HuH-7.5 (cell line): ENCODE measurements at places on chromosomes 12 and 14.

DNA sequence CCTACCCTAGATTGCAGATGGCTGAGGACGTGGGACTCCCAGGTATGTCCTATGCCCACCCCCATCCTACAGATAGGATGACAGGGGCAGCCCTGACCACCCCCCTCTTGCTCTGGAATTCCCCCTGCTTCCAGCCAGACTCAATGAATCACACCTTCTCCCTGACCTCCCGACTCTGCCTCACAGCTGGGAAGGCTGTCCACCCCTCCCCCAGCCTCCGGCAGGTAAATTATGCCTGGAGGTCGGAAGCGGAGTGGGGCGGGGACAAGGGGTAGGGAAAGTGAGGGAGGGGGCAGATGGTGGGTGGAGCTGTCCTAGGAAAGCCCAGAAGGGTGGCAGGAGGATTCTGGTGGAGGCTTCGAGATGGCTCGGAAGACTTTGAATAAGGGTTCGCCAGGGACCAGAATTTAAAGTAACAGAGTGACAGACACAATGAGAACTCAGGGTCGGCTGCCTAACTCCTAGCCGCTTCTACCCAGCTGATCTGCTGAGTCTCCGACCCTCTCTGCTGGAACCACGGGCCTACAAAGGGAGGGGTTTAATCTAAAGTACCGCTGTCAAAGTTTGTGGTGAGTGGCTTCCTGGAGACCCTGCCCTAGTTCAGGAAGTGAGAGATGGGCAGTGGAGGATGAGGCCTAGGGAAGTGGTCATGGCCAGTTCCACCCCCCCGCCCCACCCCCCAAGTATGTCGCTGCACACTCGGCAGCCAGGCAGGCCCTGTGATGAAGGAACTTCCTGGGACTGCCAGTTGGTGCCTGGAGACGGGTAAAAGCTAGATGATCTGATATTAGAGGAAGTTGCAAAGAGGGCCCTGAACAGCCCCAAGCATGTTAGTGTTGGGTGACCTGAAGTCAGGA lies 4.2 kb downstream of the PLEKHG3 start:
- no peak for DNase-seq

GRCh38 chr14:81829447-81829846 lies 295.8 kb upstream of the SEL1L start:
- DNase-seq, result no peak

- no peak for DNase-seq
Observed at GRCh38 chr12:11795913-11796459, 146.5 kb downstream of the ETV6 start.

GRCh38 chr12:66170606-66171005 lies 810 bp upstream of the TMBIM4 start:
- no peak for DNase-seq

DNA sequence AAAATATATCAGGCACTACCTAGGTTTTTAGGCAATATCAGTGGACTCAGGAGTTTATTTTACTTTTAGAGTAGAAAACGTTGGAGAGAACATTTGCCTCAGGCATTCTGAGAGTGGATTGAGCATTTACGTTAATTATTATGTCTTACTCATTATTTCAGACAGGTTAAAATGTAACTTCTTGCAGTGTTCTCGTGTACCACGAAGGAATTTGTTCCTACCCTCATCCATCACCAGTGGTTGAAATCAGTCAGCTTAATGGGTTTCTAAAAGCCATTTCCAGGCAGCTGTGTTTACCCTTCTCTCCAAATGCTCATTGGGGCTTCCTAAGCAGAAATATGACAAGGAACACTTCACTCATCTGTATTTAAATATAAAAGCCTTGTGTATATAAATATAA lies 9.1 kb upstream of the LDHB start:
- DNase-seq, result peak; percentile 31

- DNase-seq, result no peak
Observed at GRCh38 chr14:97776890-97777558, 979.8 kb downstream of the VRK1 start.

DNA sequence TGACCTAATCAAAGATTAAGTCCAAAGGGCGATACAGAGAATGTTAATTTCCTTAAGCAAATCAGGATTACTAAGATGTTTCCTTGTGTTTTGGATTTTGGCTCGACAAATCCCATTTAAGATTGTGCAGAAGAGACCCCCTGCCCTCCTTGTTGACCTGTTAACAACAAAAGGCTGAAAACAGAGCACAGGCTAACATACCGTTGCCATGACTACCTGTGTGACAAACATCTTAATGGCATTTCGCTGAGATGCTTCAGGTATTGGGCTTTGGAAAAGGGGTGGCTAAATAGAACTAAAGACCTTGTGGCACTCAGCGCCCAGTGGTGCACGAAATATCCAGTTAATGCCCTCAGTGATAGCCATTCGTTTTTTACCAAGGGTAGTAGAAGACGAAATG lies 1532.3 kb upstream of the TMEM132C start:
- DNase-seq, result no peak

DNA sequence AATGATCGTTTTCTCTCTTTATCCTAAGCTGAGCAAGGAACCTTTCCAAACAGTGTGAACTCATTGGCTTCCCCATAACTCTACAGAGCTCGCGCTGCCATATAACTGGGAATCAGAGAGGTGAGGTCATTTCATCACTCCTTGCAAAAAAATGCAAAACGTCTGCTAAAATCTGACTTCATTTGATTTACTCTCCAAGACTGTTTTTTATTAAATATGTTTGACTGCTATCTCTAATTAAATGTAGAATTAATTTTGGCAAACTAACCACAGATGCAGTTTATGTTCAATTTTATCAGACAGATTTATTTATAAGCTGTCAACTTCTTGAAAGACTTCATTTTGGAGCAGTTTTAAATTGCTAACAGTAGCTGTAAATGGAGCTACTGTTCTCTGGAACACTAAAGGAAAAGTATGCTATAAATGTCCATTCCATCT lies 131.6 kb upstream of the SOX5 start:
- no peak for DNase-seq

DNA sequence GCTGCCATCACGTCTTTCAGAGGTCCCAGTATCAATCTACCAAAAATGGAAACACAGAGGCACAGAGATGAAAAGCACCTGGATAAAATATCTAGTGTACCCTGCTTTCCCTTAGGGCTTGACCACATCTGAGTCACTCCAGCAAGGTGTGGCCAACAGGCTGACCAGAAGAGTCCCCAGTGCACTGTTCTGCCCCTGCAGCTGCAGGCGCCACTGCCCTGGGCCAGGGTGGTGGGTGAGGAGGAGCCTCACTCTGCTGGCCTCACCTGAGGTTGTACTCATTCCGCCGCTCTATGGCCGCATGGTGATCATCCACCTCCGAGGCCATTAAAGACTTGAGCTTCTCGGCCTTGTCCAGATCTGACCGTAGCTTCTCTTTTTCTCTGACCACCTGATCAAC lies 60.4 kb downstream of the NIN start:
- DNase-seq, result no peak

DNA sequence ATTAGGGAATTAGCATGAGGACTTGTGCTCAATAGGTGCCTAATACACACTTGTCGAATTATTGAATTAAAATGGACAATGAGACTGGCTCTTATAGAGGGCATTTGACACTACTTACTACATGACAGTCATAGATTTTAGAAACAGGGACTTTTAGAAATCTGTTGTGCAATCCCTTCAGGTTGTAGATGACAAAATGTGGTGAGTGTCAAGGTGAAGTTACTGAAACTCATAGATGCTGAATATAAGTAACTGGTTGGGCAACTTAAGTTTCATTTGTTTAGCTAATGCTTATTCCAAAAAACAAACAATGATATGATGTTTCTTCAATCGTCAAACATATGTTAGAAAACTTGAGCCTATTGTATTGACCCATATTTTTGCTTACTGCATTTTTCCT lies 12.9 kb upstream of the PEX5 start:
- no peak for DNase-seq

DNA sequence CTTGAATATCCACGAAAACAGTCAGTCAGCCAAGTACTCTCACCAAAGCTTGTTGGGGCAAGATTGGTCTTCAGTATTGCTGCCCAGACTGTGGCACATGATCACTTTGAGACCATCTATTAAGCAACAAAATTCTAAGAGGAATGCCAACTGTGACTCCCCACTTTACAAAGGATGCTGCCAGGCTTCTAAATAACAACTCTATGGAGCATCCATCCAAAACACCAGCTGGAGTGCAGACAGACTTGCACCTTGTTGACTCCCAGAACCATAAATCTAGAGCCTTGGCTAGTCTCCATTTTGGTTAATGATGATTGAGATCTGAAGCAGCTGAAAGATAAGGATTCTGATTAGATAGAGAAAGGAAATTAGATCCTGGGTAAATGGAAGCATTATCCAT lies 132.8 kb downstream of the DIO2 start:
- DNase-seq, result no peak

GRCh38 chr12:23525450-23526072 lies 423.9 kb downstream of the SOX5 start:
- no peak for DNase-seq

DNA sequence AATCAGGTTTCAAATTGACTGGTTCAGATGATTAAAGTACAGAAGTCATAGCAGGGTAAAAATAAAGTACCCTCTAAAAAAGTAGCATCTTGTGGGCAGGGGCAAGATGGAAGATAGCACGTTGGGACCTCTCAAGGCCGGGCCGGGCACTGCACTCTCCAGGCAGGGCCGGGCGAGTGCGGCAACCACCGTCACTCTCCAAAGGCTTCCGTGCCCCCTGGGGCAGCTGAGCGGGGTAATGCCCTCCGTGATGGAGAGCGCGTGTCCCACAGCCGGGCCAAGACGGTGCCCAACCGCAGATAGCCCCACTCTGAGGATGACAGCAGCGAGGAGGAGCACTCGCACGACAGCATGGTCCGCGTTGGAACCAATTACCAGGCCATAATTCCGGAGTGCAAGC lies 8.6 kb upstream of the PLXNC1 start:
- DNase-seq, result no peak

DNA sequence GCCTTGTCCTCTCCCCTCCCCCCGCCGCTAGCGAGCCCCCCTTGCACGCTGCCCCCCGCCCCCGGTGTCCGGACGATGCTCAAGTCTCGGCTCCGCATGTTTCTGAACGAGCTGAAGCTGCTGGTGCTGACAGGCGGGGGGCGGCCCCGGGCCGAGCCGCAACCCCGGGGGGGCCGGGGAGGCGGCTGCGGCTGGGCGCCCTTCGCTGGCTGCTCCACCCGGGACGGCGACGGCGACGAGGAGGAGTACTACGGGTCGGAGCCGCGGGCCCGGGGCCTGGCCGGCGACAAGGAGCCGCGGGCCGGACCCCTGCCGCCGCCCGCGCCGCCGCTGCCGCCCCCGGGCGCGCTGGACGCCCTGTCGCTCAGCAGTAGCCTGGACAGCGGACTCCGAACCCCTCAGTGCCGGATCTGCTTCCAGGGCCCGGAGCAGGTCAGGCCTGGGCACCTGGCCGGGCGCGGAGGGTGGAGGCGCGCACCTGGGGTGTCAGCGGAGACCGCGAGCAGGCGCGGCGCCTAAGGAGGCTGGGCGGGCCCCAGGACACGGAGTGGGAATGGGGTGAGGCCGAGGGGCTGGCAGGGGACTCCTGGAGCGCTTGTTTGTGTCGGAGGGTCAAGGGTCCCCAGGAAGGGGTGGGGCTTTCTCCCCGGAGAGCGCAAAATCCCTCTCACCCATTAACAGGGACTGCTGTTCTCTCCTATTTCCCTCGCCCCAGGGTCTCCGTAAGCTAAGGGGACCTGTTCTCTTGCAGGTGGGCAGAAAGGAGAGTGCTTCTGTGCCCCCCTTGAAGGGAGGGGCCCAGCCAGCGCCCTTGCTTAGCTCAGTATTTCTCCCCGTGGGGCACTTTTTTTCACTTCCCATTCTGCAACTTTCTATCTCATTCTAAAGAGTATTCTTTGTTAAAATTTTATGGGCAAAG lies 810 bp downstream of the MARCHF9 start:
- DNase-seq, result peak; percentile 71

DNA sequence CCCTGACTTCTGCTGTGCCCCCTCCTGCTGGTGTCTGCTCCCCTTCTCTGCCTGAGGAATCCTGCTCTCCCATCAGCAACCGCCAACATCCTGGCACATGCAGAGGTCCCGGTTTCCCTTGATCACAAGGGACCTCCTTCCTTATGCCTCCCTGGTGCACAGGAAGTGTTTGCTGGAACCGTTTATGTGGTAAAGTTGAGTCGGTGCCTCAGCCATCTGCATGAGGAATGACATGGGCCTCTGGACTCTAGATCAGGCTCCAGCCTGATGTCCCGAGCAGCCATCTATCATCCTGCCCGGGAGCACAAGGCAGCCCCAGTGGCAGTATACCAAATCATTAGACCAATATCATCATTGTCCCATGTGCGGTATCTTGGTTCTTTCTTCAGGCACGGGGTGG lies 90.4 kb downstream of the BORCS5 start:
- no peak for DNase-seq

DNA sequence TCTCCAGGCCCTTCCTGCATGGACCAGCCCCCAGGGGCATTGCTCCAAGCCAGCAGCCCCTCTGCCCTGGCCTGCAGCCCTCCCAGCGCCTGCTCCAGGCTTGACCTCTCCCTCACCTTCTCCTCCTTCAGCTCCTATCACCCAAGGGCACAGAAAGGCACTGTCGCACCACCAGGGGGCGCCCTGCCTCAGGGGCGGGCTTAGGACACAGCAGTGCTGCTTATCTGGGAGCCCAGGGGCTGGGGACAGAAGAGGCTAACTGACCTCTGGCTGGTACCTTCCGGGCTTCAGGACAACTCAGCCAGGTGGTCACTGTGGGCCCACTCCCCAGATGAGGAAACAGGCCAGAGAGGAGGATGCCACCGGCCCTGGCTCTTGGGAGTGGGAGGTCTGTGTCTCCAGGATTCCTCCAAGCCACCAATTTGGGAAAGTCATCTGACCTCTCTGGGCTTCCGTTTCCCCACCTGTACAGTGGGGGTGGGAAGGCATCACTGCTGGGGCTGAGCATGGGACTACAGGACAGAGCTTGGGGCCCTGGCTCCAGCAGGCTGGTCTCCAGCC lies 25.3 kb upstream of the GPR132 start:
- peak; percentile 85 for DNase-seq

- no peak for DNase-seq
Observed at GRCh38 chr12:92593734-92594402, 108.9 kb upstream of the PLEKHG7 start.

DNA sequence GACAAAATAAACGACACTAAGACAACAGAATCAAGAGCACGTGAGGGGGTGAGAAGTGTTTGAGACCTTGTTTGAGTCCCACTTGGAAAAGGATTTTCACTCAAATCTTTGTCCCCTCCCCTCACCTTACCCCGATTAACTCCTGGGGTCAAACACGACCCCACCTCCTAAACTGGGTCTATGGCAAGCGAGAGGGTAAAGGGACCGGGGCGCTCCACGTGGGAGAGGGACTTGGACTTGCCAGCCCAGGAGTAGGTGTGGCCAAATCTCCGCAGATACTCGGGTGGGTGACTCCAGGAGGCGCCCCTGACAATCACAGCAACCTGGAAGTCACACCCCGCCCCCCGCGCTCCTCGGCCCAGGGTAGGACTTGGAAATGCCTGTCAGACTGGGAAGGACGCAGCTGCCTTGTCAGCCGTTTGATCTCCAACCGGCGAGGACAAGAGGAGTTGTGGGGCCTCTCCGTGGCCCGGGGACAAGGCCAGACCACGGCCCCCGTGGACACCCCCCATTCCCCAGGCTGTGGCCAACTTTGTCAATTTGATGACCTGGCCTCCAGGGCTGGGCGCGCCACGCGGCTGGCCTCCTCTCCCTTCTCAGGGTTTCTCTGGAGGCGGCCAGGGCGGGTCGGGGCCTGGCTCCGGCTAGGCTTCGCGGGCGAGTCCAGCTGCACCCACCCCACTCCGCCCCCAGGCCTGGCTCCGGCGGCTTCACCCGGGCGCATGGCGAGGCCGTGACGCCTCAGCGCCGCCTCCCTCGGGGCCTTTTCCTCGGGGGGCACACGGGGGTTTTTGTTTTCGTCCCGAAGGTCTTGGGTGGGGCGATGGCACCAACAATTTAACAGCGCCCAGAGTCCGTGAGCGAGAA lies 1.1 kb upstream of the BCL11B start:
- peak; percentile 36 for DNase-seq
